Esophagus mucosa (tissue), 1 donor: ENCODE measurements at places on chromosomes 11 and 22.
A peak's percentile ranks its signal among the peaks of the same experiment; 100 is the strongest.

- ATAC-seq, result peak; percentile 53
These were observed at the start of gene CCND1 for GRCh38 chr11:69640995-69641581. Gene CCND1, plus strand, starts transcription at chr11:69641156. Its CDS starts 158 bp downstream, at chr11:69641314.

DNA sequence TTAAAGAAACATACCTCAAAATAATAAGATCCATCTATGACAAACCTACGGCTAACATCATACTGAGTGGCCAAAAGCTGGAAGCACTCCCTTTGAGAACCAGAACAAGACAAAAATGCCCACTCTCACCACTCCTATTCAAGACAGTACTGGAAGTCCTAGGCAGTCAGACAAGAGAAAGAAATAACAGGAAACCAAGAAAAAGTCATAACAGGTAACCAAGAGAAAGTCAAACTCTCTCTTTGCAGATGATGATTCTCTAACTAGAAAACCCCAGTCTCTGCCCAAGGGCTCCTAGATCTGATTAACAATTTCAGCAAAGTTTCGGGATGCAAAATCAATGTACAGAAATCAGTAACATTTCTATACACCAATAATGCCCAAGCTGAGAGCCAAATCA lies 35.6 kb downstream of the TMEM123 start:
- no peak for ATAC-seq

- ATAC-seq, result no peak
These were observed 82.6 kb downstream of the PARVA start for GRCh38 chr11:12459865-12460444.

GRCh38 chr11:86800076-86800959 lies at the start of gene PRSS23:
Gene PRSS23, plus strand, starts transcription at chr11:86800542. Its CDS starts 7,102 bp downstream, at chr11:86807644.
- ATAC-seq, result peak; percentile 86

GRCh38 chr11:130846606-130847005 lies 69.7 kb downstream of the SNX19 start:
- no peak for ATAC-seq

DNA sequence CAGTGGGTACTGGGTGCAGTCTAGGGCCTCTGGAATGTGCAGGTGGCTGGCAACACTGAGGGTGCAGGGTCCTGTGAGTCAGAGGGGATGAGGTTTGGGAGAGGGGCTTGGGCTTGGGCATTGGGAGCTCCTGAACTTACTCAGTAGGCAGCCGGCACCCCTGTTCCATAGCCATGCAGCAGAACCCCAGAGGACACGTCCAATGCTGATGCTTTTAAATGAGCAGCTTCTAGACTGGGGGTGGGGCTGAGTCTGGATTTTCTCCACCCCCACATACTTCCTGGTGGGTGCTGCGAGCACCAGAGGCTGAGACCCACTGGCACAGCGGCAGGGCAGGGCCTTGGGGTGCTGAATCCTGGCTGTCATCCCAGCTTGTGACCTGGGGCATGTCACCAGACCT lies 71.4 kb downstream of the ARHGAP8 start:
- no peak for ATAC-seq

DNA sequence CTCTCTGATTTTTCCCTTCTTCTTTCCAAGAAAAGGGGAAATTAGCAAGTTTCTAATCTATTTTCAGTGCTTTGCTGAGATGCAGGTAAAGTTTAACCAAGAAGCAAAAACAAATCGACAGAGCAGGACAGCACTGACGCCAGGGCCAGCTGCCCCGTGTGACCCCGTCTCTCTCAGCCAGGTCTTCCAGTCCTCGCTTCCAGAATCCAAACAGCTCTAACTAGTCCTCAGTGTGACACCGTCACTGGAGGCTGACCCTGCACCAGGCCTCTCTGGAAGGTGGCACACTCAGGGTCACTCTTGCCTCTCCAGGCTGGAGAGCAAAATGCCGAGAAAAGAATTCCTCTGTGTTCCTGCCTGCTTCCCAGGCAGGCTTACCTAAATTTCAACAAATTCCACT lies 44.8 kb downstream of the SHANK2 start:
- ATAC-seq, result no peak
